ENCODE measurements at places on chromosomes 2 and 18.
A peak's percentile ranks its signal among the peaks of the same experiment; 100 is the strongest.

- no peak for DNase-seq
These were observed 48.8 kb upstream of the LCLAT1 start for GRCh38 chr2:30398084-30398873.

DNA sequence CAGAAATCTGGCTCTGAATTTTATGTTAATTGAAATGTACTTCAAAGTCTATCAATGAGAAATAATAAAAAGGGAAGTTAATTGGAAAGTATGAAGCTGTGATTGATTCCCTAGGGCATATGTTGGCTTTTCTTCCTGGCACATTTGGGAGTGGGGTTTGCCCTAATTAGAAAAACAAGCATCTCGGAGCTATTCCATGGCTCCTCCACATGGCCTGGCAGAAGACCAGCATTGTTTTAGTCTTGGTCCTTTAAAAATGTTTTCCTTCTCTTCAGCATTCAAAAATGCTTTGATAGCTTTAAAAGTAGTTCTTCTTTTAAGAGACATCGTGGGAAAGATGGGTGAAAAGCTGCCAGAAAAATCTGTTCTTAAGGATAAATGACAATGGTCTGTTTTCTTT is 445.5 kb upstream of the PKDCC start:
- DNase-seq: no peak

DNA sequence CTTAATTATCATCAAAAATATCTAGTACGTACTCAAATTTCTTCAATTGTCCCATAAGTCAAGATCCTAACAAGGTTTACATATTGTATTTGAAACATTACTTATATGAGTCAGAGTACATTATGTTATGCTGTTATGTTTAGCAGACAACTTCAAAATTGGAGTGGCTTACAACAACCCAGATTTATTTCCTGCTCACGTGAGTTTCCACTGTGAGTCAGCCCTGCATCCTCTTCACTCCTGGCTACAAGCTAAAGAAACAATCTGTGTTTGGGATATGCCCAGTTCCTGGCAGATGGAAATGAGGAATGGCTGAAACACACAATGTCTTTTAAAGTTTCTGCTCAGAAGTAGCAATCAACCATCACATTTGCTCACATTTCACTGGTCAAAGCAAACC is 31.5 kb upstream of the TANC1 start:
- no peak for DNase-seq

- no peak for DNase-seq
These were observed 278.4 kb upstream of the DDX18 start for GRCh38 chr2:117536139-117536538.

GRCh38 chr18:57782049-57782448 is 21.1 kb downstream of the ATP8B1 start:
- no peak for DNase-seq

GRCh38 chr18:44589693-44590355 is 90.9 kb upstream of the SETBP1 start:
- no peak for DNase-seq

DNA sequence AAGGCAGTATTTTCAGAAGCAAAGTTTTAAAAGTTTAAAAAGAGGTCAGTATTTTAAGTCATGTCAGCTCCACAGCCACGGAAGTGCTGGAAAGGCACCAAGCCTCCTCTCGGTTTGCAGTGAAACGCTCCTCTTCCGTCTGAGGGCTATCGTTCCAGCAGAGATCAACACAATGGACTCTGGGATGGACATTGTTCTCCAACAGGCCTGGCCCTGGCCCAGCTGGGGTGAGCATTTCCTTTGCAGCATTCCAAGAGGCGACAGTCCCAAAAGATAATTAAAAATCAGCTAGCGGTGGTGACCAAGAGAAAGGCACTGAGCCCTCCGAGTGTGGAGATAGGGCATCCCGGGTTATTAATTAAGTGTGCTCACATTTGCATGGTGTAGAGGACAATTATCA is 95.9 kb upstream of the LCLAT1 start:
- DNase-seq: no peak

- DNase-seq: no peak
These were observed 231.1 kb upstream of the ZNF804A start for GRCh38 chr2:184367211-184367610.

DNA sequence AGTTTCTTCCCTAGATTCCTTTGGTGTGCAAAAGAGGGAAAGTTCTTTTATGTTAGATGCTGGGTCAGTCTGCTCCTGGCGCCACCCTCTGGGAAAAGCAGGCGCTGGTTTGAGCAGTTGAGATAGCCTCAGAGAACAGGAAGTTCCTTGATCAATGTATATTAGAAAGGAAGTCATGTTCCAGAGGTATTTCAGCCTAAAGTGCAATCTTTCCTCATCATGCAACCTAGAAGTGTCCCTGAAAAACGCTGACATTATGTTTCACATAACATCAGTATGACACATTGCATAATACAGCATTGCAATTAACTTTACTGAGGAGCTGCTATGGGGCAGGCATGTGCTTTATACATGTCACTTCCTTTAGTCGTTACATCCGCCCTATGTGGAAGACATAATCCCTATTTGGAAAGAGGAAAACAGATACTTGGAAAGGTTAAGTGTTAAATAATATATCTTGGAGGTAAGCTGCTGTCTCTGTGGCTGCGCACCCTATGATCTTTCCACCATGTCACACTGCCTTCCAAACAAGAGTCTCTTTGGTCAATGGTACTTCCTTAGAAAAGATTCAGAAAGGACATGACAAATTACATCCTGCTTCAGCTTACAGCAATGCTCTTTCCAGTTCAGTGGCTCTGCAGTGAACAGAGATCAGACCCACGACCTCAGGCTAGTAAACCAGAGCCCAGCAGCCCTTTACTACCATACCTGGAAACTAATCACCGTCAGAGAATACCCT is 369.7 kb downstream of the RAD51AP2 start:
- DNase-seq: no peak

- no peak for DNase-seq
These were observed 277.3 kb upstream of the DOK6 start for GRCh38 chr18:69123421-69123820.

DNA sequence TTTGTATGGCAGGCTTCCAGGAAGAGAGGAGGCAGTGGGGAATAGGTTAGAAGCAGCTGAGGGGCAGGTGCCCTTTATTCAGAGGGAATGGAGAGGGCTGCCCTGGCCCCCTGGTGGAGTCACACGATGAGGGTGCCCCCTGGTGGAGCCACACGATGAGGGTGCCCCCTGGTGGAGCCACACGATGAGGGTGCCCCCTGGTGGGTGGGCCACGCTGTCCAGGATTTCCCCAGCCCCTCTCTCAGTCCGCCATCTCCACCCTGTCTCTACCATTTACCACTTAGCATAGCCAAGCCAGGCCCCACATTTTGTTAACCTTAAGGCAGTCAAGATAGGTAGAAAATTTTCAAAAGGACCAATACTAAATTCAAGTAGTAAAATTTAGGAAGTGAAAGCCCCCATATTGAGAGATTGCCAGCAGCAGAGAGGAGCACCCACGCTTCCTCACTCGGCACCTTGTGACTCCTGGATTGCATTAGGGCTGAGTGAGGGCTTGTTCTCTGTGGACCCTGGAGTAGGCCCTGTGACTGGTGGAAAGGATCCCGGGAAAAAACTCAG is 10.4 kb upstream of the FAM228A start:
- peak; percentile 9 for DNase-seq

DNA sequence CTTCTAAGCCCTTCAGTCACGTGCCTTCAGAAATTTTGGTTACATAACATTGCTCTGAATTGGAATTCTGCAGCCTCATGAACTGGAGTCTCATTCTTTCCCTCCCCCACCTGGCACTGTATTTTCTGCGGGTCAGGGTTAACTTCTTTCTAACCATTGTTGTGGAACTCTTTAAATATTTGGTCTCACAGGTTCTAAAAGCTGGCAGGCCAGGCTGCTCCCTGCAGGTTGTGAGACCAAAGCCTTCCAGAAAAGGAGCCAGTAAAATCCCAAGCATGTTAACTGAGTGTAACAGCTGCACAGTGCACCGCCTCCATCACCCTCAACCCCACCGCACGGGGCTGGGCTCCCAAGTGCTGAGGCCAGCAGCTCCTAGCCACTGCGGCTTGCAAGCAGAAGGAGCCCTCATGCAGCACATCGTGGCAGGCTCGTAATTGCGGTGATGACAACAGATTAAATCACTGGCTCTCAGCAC is 174.1 kb upstream of the ALPP start:
- no peak for DNase-seq

GRCh38 chr2:172358691-172359556 is 68.5 kb upstream of the ITGA6 start:
- DNase-seq: no peak

DNA sequence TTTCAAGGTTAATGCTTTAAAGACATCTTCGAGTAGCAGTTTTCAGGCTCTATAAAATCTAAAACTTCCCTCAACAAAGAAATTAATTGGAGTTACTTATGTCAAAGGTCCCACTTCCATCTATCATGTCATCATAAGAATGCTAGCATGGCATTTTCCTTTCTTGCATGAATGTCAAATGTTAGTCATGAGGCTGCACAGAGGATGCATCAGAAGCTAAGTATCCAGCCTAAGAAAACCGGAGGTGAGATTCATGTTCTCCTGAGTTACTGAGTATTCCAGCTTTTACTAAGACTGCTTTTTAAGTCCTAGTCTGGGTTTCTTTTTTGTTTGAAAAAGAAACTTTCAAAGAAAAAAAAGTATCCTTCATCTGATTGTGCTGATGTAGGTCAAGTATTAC is 130.6 kb upstream of the CDH19 start:
- no peak for DNase-seq

DNA sequence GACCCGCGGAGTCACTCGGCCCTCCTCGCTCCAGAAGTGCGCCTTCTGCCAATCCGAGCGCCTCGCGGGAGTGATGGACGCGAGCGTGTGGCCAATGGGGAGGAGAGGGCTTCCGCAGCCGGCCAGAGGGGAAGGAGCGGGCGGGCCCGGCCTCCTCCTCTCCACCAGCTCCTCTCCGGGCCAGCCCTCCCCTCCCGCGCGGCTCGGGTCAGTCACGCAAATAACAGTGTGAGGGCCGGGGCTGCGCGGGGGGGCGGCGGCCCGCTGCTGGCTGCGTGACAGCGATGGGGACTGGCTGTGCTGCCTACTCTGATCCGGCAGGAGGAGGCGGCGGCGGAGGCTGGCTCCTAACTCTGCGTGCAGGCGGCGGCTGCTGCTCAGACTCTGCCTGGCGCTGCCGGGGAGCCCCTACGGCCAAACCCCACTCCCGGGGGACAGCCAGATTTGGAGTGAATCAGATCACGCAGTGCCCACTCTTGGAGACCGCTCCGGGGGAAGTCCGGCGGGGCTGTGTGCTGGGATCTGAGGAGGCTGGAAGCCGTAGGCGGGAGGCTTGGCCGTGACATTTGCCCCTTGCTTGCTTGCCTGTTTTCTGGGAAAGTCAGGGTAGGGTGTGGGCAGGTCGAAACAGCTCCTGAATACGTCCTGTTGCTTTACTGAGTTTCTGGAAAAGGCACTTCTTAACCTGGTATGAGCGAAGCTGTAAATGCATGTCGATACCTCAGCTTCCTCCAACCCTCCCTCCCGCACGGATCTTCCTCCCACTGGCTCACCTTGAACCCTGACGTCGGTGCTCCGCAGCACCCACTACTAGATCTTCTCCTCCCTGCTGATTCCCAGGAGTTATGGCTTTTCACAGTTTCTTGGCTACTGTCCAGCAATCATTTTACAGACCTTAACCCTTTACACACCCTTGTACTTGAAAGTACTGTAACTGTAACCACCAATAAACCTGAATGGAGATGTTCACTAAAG is 97.9 kb upstream of the SERTAD2 start:
- no peak for DNase-seq

- DNase-seq: no peak
These were observed 5.9 kb upstream of the FN1 start for GRCh38 chr2:215441560-215442400.

- DNase-seq: no peak
These were observed 153.3 kb downstream of the TMEM182 start for GRCh38 chr2:102915128-102915527.

DNA sequence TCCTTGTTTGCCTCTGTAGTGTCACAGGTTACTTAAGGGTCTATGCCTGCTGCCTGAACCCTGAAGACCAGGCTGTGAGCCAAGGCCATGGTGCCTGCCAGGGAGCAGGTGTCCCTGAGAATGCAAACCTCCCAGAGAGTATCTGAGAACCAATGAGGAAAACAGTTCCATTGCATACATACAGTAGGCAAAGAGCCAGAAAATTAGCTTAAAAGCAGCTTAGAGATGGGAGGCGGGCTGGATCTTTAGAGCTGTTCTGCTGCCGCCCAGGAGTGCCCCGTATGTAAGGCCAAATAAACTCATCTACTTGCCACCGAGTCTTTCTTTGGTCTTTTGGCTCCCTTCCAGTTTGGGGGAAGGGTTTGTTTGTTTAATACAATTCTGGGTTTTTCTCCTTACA is 327.9 kb downstream of the CLIP4 start:
- no peak for DNase-seq

DNA sequence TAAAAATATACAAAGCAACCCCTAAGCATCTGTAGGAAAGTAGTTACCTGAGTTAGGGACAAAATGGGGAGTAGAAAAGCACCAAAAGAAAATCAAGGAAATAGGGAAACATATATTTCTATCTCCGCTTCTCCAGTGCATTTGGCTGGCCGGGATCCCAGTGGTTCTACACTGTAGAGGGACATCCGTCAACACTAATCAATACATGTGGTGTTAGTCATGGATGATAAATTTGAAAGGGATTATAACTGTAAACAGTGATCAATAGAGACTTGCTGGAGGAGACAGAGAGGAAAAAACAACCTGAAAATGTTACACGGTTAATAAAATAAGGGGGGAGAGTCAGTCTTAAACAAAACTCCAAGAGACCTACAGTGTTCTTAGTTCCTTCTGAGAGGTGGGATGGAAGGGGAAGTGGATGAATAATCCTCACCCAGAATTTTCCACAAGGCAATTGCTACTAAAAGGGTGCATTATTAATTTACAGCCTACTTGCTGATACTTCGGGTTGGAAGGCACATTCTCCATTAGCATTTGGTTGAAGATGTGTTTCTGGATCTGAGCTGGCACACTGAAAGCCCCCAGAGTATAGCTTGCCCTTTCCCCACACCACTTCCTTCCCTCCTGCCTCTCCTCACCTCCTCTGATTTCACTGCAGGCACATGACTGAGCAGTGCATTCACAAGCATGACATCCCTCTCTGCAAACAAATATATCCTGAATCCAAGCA is 530.0 kb downstream of the BCL11A start:
- no peak for DNase-seq

DNA sequence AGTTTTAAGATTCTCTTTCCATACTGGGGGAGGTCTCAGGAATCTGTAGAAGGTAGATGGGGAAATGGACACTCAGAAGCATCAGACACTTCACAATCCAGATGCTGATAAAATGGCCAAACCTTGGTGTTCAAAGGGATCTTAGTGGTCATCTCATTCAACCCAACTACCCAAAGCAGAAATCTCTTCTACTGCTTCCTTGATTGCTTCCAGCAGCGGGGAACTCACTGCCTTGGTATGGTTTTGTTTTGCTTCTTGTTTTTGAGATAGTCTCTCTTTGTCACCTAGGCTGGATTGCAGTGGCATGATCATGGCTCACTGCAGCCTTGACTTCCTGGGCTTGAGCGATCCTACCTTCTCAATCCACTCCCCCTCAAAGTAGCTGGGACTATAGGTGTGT is 39.3 kb upstream of the PTMA start:
- no peak for DNase-seq
